Stimulated activated CD8-positive, alpha-beta memory T cell treated with anti-CD3 and anti-CD28 coated beads, Interleukin-2, amount 100 ng/mL, for 1 hour (primary cell): ENCODE measurements at places on chromosomes 6 and 20.

DNA sequence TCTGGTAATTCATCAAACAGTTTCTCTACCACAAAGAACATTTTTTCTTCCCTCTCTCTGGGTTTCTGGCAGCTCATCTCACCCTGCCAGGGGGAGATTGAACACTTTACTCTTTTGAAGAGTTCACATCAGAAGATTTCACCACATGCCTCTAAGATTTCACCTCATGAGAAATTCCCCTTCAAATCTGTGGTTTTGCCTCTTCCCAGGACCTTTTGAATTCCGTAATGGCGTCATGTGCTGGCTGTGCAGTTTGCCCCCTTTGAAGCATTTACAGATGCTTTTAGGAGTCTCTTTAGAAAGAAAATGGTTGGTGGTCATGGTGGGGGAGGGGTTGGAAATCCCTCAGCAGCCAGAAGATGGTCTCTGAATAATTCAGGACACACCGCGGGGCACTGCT, 486.1 kb downstream of the QKI start:
- no peak for DNase-seq

DNA sequence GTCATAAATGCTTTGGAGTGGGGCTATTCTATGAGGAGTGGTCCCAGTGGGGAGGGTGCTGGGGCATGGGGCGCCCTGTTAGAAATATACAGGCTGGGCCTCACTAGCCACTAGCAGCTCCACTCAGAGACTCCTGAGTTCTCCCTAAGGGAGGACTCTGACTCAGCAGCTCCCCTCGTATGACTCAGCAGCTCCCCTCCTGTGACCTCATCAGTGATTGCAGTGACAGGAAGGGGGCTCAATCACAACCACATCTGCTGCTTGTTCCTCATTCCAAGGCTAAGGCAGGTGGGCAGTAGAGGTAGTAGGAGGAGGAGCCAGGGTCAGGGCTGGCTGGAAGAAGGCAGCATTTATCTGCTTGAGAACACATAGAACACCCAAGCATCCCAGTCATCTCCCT, 73.7 kb downstream of the PRND start:
- DNase-seq: no peak

DNA sequence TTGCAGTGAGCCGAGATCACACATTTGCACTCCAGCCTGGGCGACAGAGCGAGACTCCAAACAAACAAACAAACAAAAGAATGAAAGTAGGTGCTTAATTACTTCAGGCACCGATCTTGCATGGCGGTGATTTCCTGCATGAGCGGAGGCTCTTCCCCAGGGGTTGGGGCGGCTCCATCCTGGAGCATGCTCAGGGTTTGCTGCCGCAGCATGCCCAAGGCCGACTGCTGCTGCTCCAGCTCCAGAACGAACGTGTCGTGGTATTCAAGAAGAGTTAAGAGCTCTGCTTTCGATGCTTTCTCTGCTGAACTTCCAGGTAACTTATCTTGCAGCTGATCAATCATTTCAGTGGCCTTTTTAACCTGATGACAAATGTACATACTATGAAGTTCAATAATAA, 313.8 kb downstream of the SYNE1 start:
- no peak for DNase-seq

GRCh38 chr6:139853302-139853992, 479.0 kb upstream of the CITED2 start:
- DNase-seq: no peak

DNA sequence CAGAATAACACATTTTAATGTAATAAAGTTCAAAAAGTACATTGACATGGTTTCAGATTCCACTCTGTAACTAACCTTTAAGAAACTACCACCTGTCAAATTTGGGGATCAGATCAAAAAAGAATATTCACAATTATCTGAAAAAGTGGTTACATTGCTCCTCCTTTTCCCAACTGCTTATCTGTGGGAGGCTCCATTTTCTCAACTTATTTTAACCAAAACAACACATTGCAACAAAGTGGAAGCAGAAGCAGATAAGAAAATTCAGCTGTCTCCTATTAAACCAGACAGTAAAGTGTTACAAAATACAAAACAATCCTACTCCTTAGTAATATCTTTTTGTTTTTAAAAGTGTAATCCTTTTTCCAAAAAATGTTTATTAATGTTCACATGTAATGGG, 61.4 kb downstream of the PDSS2 start:
- no peak for DNase-seq

DNA sequence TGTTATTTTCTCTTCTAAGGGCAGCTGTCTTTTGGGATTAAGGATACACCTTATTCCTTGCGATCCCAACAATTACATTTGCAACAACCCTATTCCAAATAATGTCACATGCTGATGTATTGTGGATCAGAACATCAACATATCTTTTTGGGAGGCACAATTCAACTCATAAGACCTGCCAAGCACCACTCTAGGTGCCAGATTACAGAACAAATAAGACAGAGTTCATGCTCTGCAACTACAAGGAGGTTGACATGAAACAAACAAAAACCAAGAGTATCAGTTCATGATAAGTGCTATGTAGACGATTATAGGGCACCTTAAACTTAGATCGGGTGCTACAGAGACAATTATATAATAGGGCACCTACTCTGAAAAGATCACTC, 203.2 kb upstream of the SGK1 start:
- DNase-seq: no peak

GRCh38 chr6:160070427-160070826, 51.2 kb upstream of the SLC22A1 start:
- no peak for DNase-seq

GRCh38 chr20:13402986-13403385, 181.9 kb downstream of the ISM1 start:
- no peak for DNase-seq

DNA sequence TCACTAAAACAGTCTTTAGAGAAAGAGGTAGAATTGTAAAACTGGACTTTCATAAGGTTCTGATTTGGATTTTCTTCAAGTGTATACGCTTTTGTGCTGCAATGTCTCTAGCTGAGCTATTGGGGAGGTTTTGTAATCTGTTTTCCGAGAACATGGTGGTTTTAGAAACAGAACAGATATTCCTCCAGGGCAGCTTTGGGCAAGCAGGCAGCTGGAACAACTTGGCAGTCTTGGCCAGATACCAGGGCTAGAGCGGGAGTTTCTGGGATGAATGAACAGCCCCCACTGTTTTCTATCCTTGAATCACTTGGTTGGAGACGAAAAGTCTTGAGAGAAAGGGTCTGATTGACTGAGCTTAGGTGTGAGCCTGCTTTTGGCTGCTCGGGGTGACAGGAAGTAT, 17.1 kb upstream of the ARMC2 start:
- no peak for DNase-seq

DNA sequence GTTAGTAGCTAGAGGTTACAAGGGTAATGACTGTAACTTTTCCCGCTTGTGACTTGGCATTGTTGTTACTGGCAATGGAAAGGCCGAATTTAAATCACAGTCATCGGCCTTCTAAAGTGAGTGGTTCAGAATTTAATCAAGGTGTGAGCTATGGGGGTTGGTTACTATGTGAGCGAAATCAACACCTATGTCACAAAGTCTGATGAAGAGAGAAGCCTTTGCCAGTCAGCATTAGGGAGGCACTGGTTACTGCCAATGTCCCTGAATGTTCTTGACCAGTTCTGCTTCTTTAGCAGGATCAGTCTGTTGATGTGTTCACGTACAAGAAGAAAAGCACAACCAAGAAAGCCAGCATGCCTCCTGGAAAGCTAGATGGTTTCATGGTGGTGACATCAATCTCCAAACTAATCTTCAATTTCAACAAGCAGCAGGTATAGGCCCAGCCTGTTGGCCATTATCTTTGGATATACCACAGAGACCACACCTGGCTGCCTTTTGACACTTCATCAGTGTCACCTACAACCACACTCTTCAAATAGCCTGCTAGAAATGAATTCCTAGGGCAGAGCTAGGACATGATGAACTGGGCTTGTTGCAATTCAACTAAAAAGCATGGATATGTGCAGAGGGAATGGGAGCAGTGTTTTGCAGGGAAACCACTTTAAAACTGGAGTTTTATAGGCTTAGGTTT, 17.2 kb downstream of the SAMD5 start:
- no peak for DNase-seq

DNA sequence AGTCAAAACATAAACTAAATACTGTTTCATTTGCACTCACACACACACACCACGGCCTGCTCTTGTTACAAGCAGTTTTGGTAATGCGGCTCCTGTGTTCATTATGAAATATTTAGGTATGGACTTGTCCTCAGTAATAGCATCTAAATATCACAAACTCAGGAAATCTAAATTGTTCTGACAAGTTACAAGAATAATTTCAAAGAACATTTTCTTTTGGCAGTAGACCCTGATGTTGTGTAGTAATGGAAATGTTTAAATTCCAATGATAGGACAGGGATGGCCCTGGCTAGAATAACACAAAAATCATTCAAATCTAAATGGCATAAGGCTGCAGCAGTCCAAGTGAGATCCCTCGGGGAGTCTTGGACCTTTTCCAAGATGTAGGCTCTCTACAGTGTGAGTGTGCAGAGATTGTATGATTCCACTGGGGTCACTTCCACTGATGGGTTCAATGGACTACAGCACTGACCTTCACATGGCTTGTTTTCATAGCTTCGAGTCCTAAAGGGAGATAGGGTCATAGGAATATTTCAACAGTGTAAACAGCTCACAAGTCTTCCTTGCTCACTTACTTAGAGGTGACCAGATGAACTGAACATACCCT, 210.6 kb upstream of the PLCB4 start:
- DNase-seq: no peak

GRCh38 chr6:147507162-147508041, 1.1 kb upstream of the SAMD5 start:
- DNase-seq: no peak

GRCh38 chr6:167214206-167214605, 56.4 kb upstream of the GPR31 start:
- DNase-seq: no peak

- DNase-seq: no peak
Observed at GRCh38 chr6:2666906-2667575, 83.7 kb downstream of the MYLK4 start.

DNA sequence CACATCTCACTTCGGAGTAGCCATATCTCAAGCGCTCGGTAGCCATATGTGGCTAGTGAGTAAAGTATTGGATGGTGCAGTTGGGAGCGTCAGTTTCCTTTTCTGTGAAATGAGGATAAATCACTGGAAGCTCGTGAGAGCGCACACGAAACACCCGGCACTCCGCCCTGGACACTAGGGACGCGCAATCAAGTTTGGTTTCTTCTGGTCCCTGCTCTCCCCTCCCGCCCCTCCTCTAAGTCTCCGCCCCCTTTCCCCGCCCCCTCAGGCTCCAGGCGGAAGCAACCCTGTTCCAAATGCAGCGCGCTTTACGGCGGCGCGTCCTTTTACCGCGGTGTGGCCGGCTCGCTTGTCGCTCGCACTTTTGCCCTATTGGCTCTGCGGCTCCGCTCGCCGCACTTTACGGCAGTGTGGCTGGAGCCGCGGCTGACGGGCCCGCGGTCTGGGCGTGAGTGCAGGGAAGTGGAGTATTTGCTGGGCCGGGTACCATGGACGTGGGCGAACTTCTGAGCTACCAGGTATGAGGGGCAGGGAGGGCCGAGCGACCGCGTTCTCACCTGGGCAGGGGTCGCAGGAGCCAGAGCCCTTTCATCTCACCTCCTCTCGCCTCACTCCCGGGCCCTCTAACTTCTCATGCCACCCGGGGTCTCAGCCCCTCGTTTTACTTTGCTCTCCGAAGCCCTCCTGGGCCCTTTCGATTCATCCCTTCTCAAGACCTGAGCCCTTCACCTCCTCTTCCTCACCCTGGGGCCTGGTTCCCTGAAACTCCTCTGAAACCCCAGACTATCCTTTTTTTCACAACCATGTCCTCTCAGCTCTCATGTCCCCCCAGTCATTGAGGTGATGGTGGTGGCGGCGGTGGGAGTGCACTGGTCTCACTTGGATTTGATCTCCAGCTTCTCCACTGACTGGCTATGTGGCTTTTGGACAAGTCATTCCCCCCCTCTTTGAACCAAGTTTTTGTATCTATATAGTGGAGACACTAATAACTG, at the start of gene CTNNBL1:
TSS of gene CTNNBL1 (plus strand) at position 396 of the 992 bp plus-strand sequence. CDS start at position 489, 93 bp downstream.
- DNase-seq: peak; percentile 90

- no peak for DNase-seq
Observed at GRCh38 chr6:107115695-107116327, 496 bp upstream of the BEND3 start.

DNA sequence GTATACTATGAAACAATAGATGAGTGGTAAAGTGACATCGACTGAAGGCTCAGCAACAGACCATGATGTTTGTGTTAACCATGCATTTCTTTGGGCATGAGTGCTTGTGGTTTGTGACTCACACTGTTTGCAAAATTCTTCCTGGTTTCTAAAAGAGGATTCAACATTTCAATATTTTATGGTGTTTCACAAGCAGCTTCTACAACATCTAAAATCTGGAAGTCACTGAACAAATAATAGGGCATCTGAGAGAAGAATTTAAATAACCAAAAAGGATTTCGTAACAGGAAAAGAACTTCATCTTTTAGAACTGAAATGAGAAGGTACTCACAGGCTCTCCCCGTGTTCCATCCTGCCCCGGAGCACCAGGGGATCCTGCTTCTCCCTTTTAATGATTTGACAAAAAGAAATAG, 146.2 kb downstream of the COL21A1 start:
- DNase-seq: no peak

DNA sequence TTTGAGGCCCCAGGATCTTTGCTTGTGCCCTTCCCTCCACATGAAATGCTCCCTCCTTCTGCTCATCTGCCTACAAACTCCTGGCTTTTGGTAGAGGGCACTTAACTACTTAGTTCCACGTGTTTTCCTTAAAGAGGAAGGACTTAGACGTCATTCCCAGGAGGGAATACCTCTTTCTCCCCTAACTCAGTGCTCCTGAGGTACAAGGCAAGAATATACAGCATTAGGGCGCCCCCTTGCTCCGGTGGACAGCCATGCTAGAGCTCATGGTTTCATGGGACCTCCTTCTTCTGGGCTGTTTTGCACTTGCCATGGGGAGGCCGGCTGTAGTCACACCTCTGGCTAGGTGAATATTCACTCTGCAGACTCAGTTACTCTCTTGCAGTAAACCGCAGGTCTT, 93.8 kb upstream of the LY86 start:
- DNase-seq: no peak

GRCh38 chr6:55798571-55798970, 76.8 kb downstream of the BMP5 start:
- DNase-seq: no peak

- DNase-seq: no peak
Observed at GRCh38 chr6:159084493-159085091, 39.8 kb upstream of the TAGAP start.

GRCh38 chr6:75299801-75300530, 15.4 kb upstream of the TMEM30A start:
- DNase-seq: no peak

DNA sequence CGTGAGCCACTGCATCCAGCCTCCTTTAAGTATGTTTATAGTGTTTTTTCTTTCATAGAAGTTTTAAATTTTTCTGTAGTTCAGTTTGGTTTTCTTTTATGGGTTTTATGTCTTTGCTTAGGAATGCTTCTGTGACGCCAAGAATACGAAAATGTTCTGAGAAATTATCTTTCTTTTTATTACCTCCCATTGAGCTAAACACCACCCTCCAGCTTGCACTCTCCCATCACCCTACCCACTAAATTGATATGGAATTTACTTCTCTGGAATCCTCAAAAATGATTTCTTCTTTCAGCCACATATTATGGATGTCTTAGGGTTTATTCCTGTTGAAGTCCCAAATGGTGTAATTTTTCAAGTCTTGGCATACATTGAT, 38.1 kb downstream of the JARID2 start:
- no peak for DNase-seq
